Mucosa of gallbladder (tissue), 1 donor: ENCODE measurements at places on chromosomes 2 and 18. TPM values are rescaled to one million over a fixed set of nuclear protein-coding genes. Genes with fewer than 3 reads are reported as not detected.

Gene ALK
- total RNA-seq = 0.20 TPM

Gene TDRD15
- total RNA-seq = not detected

Gene CYP27A1
- 20.4 TPM for total RNA-seq

Gene GPC1
- 65.7 TPM for total RNA-seq

Gene RAMP1
- 215 TPM for total RNA-seq

Gene CELF4
- total RNA-seq = 3.8 TPM

Gene SLC30A3
- total RNA-seq = not detected

Gene PDE1A
- 27.8 TPM for total RNA-seq

Gene UGT1A1
- 2.6 TPM for total RNA-seq

Gene CNDP1
- total RNA-seq = 4.0 TPM

Gene DSC3
- 0.03 TPM for total RNA-seq

Gene UGT1A9
- total RNA-seq = 1.3 TPM

Gene PROKR1
- not detected for total RNA-seq

Gene HOXD8
- 1.7 TPM for total RNA-seq
